M059J (cell line): ENCODE measurements at places on chromosomes 2 and 18.

GRCh38 chr2:59502981-59503380 is 1050.5 kb downstream of the BCL11A start:
- DNase-seq = no peak

GRCh38 chr2:113739849-113740248 is 16.6 kb downstream of the SLC35F5 start:
- no peak for DNase-seq

DNA sequence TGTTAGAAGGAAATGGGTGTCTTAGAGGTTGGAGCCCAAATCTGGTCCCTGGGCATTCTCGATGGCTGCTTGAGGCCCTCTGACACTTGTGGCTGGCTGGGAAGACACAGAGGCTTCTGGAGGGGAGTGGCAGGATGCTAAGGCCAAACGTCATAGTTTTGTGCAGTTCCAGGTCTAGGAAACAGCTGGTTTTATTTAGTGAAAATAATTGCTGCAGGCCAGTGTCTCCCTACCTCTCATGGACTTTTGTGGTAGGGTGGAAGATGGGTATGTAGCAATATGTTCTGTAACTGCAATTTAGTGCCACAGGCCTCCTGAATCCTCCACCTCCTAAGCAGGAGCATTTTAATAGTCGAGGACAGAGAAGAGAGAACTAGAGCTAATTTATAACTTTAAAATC is 32.2 kb upstream of the SPRED2 start:
- no peak for DNase-seq

DNA sequence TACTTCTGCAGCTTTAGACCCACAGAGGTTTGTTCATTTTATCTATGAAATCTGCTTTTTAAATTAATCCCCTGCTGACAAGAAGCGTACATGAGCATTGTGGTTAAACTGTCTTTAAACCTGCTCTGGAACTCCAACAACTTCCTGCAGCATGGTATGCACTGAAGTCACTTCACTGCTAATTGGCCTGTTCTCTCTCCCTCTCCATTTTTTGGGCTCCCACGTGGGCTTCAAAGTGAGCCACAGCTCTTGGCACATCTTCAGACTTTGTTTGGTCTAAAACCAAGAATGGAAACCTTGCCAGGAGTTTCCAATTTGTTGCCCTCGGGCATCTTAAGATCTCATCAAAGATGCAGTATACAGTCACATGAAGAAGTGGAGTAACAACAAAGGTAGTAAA is 311.4 kb downstream of the LRRTM1 start:
- peak; percentile 55 for DNase-seq

DNA sequence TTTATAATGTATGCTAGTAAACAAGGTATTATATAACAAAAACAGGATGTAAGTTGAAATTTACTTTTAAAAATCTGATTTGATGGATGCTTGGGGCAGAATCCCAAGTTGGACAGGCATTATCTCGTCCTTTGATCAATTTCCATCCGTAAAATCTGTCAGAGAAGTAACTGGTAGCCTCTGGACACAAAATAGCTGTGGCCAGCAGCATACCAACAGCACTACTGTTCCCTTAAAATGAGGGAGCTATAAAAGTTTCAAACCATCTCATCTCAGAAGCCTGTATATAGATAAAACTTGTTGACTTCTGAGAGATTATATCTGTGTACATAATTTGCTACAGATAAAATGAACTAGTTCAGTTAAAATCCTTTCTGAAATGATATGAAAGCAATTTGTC is 14.7 kb upstream of the METAP1D start:
- peak; percentile 68 for DNase-seq

DNA sequence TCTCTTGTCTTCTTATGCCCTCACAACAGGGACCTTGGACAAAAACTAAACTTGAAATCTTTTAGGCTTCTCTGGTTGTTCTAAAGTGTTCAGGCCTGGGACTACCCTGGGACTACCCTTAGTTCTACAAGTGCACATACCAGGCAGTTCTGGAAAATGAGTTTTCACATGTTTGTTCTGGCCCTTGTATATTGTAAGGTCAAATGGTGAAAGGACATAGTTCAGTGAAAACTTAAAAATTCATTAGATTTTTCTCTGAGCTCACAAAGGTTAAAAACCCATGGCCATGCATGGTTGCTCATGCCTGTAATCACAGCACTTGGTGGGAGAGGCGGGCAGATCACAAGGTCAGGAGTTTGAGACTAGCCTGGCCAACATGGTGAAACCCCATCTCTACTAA is 875.5 kb upstream of the FAM98A start:
- no peak for DNase-seq

DNA sequence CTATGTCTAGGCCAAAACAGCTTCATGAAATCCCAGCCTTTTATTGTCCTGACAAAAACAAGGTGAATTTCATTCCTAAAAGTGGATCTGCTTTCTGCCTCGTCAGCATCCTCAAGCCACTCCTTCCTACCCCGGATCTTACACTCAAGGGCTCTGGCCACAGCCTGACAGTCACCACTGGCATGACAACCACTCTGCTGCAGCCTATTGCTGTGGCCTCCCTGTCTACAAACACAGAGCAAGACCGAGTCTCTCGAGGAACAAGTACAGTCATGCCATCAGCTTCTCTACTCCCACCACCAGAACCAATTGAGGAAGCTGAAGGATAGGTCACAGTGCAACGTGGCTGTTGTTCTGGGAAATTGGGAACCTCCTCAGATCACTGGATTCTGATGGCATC is 106.1 kb downstream of the ICA1L start:
- no peak for DNase-seq

- peak; percentile 58 for DNase-seq
These were observed 2.0 kb downstream of the LYPD6B start for GRCh38 chr2:149040451-149040850.

- DNase-seq = no peak
These were observed 235.4 kb downstream of the EIPR1 start for GRCh38 chr2:3142210-3142609.

GRCh38 chr2:203225423-203226039 is 13.3 kb upstream of the CYP20A1 start:
- DNase-seq = peak; percentile 14

DNA sequence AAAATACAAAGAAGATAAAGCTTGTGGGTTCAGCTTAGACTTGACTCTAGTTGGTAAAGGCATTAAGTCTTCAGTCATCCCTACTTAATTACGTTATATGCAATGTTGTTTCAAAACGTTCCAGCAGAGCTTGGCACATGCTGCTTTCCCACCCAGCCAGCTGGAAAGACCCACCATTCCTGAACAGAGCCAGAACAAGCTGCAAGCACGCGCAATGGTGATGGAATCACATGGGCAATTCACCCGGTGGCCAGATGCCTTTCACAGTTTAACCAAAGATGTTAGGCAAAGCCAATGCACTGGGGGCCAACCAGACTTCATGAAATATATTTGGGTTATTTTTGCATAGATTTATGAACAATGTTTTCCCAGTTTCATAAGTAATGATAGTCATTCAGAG is 123.4 kb upstream of the CDH20 start:
- DNase-seq = no peak

- no peak for DNase-seq
These were observed 35.5 kb downstream of the GKN2 start for GRCh38 chr2:68917034-68917718.

DNA sequence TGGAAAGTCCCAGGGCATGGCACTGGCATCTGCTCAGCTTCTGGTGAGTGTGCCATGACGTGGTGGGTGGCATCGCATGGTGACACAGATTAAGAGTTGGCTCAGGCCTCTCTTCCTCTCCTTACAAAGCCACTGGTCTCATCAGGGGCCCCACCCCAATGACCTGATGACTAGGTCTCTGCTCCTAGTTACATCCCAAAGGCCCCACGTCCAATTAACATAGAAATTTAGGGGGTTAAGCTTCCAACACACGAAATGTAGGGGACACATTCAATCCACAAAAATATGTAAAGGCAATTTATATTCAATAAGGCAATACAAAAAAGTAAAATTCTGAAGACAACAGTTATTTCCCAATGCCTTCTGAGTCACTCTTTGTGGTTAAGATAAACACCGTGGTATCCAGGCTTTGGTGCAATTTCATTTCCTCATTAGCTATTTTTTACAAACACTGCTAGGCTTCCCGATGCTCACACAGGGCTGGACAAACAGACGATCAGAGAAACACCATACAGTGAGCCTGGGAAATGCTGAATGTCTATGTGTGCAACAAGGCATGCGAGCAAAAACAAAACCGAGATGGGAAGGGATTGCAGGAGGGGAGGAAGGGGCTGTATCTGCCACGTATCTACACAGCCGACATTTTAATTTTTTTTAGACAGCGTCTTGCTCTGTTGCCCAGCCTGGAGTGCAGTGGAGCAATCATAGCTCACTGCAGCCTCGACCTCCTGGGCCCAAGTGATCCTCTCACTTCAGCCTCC is 67.2 kb downstream of the MBP start:
- DNase-seq = peak; percentile 93

DNA sequence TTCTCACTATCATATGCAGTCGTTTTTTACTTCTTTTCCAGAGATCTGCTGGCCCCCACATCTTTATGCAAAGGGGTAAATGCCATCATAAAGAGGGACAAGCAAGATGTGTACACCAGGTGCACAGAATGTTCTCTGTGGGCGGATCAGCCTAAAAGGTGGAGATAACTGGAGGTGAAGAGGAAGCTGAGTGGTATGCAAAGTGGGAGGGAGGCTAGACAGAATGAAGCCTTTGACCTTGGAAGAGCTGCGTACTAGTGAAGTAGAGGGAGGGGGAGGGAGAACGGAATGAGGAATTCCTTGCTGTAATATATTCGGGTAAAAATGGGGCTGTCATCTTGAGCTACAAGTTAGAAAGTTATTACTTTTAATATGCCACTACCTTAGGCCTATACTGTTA is 287.5 kb upstream of the VRK2 start:
- DNase-seq = no peak

DNA sequence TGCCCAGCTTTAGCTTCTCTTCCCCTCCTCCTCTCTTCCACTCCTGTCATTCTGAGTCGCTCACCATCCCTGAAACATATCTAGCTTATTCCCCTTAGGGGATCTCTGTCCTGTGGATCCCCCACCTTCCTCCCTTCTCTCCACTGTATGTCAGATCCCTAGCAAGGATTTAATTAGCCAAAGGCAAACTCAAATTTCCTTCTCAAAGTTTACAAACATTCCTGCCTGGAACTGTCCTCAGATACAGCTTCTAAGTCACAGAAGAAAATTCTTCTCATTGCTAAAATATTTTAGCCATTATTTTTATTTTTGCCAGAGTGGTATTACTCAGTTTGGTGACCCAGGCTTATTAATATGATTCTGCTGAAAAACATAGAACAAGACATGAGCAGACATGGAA is 315.3 kb downstream of the CYP26B1 start:
- DNase-seq = peak; percentile 79

DNA sequence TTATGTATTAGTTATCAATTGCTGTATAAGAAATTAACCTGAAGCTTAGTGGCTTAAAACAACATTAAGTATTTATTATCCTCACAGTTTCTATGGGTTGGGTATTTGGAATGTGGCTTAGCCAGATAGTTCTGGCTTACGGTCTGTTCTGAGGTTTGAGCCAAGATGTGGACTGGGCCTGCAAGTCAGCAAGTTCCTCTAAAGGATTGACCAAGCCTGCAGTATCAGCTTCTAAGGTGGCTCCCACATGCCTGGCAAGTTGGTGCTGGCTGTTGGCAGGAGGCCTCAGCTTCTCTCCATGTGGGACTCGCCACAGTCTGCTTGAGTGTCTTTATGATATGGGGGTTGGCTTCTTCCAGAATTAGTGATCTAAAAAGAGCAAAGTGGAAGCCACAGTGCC is 45.0 kb upstream of the TCF4 start:
- no peak for DNase-seq

DNA sequence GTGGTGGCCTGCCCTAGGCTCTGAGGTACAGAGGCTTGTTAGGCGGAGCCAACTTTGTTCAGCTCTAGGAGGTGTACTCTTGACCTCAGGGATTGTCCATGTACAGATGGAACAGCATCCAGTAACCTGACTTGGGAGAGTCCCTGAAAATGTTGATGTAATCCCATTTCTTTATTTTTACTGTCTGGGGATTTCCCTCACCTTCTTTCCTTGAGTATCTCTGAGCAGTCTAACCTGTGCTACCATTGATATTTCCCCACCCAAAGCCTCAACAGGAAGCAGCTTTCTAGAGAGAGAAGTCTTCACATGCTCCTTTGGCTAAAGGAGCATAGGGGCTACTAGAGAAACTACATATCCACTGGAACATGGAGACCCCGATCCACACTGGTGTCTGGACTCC is 10.4 kb downstream of the IL36A start:
- DNase-seq = no peak

- no peak for DNase-seq
These were observed 26.9 kb upstream of the CCBE1 start for GRCh38 chr18:59724103-59724502.

DNA sequence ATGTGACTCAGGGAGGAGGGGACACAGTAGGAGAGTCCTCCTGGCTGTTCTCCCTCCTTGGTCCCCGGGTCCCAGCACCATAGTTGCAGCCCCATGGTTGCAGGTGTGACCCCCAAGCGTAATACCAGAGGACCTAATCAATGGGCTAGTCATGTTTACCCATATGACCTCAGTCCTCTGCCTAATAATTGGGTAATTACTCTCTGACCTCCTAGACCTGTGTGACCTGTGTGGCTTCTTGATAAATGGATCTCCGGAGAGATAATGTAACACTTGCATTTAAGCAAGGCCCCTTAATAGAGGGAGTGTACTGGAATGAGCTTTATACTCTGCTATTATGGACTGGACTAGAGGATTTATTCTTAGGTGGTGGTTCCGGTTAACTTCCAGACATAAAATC is 32.2 kb upstream of the GMCL1 start:
- no peak for DNase-seq

DNA sequence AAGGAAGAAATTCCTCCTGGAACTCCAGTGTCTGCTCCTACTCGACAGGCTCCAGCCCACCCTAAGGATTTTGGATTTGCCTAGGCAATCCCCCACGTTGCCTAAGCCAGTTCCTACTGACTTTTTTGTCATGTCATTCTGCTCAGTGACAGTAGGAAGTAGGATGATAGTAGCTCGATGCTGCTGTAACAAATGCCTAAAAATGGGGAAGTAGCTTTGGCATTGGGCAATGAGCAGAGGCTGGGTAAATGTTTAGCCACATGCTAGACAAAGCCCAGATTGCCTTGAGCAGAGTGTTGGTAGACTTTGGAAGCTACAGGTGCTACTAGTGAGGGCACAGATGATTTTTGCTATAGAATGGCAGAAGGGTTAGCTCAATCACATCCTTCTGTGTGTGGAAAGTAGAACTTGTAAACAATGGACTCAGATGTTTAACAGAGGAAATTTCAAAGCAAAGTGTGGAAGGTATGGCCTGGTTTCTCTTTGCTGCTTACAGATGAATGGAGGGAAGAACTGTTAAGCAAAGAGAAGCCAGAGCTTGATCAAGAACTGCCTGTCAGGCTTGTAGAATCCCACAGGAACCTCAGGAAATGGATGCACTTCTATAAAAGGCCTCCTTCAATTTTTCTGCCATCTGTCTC is 154.8 kb downstream of the RNF144A start:
- DNase-seq = no peak

DNA sequence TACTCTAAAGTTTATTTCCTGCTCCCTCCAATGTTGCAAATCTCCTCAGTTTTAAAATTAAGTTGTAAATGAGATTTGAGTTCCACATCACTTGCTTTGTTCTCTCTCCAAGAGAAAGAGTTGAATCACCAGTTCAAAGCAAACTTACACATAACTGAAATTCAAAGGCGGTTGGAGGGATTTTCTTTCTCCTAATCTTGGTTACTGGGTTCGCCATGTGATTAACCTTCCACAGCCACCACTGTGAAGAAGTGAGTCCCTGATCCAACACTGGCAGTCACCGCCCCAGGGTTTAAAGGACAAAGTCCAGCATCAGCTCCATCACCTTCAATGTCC is 247.1 kb downstream of the MYCN start:
- DNase-seq = no peak
